Sciatic nerve (tissue), 2 donors: ENCODE measurements at places on chromosomes 1 and 21. TPM values are rescaled to one million over a fixed set of nuclear protein-coding genes. Genes with fewer than 3 reads are reported as not detected.

DNA sequence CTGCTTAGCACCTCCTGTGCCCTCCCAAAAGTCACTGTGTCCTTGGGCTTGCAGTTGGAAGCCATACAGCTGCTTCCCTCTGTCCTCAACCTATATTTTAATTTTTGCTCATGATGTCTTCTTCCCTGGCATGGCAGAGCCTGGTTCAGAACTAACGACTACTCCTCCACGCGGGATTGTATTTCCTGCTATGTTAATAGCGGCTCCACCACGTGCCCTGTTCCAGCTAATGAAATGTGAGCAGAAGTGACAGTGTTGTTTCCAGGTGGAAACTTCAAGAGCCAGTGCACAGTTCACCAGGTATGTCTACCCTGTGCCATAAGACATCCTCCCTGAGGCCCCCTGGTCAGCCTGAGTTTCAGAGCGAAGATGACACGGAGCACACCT, 52.1 kb downstream of the DHRS3 start:
- DNase-seq, result no peak

GRCh38 chr1:28437924-28438699, 67.7 kb upstream of the RCC1 start:
- peak; percentile 80 for DNase-seq

- DNase-seq, result no peak
Measured at GRCh38 chr21:28550057-28550825, 442.4 kb downstream of the LTN1 start.

GRCh38 chr1:193588311-193589082, 402.1 kb upstream of the B3GALT2 start:
- no peak for DNase-seq

GRCh38 chr1:72481420-72481970, 199.2 kb upstream of the NEGR1 start:
- DNase-seq, result no peak

GRCh38 chr1:202807451-202807925, 733 bp downstream of the KDM5B start:
- DNase-seq, result peak; percentile 68

DNA sequence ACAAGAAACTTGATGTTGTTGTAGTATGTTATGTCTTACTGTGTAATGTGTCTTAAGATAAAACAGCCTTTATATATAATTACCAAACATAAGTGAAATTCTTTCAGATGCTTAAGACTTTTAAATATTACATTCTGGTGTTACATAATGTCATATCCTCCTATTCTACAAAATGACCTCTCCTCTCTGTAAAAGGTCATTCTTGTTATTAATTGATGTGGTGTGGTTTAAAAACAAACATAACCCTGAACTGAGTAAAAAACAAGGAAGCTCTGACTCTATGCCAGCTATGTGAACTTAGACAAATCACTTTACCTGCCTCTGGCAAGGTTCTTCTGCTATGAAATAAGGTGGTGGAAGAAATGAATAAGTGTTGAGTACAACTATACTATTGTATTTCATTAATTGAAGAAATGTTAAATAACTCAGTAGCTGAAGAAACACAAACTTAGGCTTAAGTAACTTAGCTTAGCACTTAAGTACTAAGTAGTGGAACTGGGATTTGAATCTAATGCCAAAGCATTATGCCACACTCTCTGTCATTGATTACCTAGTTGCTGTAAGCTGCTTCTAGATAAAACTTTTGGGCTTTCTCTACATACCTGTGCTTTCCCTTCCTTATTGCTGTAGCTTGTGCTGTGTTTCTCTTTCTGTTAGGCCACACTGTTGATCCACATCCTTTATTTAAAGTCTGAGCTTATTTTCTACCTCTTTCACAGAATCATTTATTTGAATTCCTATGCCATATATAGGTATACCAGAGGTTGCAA, 859 bp upstream of the ANGPTL1 start:
- DNase-seq, result no peak

DNA sequence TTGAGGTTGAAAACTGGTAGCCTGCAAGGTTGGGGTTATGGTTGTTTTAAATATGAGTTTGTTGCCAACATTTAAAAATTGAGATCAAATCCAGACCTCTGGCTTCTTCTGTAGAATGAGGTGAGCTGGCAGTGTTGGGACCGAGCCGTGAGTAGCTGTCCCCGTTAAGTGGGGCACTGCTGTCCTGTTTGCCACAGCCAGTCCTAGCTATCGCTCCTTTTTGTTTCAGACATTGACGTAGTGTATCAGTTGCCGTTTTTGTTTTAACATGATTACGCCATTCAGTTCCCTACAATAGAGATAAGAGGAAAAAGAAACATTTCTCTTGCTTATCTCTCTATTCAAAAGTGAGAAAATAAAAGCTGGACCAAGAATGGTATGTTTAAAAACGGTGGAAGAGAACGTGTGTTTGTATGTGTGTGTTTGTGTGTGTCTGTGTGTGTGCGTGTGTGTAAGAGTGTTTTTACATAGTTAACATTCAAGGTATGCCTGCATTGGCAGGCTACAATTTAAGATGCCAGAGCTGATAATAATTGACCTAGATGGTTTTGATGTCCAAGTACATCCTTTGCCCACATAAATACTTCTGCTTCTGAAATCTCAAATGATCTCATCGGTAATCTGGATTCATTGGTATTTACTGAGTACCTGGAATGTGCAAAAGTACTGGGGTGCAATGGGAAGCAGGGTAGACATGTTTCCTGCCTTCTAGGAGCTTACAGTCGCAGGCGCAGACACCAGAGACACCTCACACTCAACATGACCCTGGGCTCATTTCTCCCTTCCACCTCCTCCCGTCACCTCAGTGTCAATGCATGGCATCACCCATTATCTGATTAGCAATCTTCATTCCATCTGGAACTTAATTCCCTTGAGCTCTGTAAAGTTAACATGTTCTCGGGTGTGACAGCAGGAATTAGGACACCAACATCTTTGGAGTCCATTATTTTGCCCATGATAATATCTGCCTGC, 65.8 kb downstream of the HUNK start:
- no peak for DNase-seq

DNA sequence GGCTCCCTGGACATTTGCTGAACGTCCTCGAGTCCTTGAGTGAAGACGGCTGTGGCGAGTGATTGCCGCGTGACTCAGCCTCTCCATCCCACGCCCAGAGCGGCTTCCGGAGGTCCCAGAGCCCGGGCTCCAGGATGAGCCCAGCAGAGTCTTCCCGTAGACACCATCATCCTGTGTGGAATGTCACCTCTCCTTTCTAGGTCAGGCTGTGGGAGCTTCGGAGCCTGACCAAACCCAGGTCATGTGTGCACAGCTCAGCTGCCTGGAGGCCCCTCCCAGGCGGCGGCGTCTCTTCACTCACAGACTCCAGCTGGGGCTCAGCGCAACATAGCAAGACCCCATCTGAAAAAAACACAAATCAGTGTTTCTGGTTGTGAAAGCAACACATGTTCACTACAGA, 38.2 kb downstream of the PRKCZ start:
- no peak for DNase-seq

GRCh38 chr1:168285971-168286927, 5.6 kb downstream of the TBX19 start:
- DNase-seq, result no peak

DNA sequence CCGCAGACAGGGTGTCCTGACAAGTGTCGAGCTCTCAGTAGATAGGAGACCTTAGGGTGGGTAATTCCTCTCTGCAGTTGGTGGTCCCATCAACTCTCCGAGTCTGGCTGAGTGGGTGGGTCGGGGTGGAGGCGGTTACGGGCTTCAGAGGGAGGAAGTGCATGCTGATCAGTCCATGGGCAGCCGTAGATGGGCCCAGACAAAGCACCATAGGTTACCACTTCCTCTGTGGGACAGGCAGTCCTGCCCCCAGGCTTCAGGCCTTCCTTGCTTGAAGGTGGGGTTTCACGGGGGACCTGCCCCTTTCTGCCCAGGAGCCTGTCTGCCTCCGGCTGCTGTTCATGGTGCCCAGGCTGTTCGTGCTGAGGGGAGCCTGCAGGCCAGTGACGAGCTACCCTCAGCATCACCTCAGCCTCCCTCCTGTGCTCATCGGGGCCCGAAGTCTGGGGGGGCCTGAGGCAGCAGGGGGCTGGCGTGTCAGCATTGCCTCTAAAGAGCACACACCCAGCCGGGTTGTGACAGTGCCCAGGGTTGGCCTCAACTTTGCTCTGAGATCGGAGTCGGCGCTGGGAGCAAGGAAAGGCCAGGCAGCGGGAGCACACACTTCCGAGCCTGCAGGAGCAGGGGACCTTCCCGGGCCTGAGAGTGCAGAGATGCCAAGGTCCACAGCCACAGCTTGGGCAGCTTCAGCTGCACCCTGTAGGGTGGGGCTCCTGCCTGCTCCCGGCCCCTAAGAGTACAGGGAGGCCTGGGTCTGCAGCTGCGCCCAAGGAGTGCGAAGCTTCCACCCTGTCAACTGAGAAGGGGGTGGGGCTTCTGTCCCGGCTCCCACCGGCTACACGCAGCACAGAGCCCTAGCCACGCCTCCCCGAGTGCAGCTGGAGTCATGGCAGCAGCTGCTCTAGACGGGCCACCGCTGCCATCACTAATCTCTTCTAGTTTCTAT, 225.4 kb upstream of the NRIP1 start:
- DNase-seq, result peak; percentile 56

- DNase-seq, result no peak
Measured at GRCh38 chr1:193131266-193131860, 9.5 kb downstream of the CDC73 start.

- peak; percentile 83 for DNase-seq
Measured at GRCh38 chr1:3219005-3219790, 150.2 kb downstream of the PRDM16 start.

- DNase-seq, result peak; percentile 87
Measured at GRCh38 chr1:163174524-163175437, 27.9 kb downstream of the RGS5 start.

DNA sequence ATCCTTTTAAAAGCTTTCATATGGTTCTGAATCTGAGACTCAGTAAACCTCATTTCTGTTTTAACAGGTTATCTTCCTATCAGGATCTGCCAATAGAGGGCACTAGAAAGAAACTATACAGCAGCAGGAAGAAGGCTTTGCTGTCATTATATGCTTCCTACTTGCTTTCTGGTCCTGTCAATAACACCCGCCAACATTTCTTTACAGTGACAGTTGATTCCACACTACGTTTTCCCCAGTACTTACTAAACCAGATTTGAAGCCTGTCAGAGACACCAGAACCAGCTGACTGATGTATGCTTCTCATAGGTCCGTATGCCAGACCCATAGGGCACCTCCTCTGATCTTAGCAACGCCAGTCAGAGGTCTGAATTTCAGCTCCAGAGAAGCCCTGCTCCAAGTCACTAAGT, 341.0 kb upstream of the NEGR1 start:
- no peak for DNase-seq

DNA sequence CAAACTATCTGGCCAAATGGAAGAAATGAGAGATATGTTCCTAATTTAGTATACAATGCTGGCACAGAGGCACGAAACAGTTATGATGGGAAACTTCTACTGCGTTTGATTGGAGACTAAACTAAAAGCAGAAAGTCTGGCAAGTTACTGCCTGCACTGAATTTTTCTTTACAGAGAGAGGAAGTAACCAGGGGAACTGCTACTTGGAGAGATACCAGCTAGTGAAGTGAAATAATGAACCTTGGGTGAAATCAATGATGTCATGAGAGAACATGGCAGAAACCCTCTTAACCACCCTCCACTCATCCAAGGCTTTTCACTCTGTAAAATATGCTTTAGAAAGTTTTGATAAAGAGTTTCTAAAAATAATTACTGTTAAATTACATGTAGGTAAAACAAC, 29.3 kb downstream of the NIBAN1 start:
- no peak for DNase-seq

DNA sequence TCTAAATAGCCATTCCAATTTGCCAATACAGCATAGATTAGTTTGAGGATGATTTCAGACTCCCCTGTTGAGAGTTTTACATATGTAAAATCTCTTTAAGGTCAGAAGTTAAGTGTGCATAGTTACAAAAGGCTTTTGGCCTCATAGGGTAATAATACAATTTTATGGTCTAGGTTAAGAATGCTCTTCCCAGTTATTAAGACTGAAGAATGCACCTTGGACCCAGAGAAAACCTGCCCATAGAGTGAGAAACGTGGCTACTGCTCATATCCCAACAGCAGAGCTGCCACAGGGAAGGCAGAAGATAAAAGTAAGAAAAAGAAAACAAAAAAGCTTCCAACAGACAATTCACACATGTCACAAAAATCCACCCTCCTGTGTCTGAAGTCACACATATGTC, 255.9 kb downstream of the LMO4 start:
- no peak for DNase-seq

GRCh38 chr1:218659911-218660677, 315.0 kb downstream of the TGFB2 start:
- DNase-seq, result no peak

- no peak for DNase-seq
Measured at GRCh38 chr1:7252411-7253117, 467.3 kb downstream of the CAMTA1 start.

DNA sequence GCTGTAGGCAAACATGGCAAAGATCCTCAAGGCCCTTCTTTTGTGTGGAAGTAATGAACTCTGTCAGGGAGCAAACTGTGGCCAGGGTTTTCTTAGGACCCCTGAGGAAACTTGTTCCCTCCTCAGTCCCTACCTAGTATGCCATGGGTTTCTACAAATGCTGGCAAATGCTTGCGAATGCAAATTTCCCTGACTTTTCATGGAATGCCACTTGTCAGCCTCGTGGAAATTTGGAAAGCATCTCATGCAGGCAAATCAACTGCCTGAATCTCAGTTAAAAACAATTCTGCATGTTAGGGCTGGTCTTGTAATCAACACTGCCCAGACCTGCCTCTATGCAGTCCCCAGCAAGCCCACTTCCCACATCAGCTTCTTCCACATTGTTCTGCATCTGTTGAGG, 334.9 kb upstream of the AJAP1 start:
- DNase-seq, result no peak

DNA sequence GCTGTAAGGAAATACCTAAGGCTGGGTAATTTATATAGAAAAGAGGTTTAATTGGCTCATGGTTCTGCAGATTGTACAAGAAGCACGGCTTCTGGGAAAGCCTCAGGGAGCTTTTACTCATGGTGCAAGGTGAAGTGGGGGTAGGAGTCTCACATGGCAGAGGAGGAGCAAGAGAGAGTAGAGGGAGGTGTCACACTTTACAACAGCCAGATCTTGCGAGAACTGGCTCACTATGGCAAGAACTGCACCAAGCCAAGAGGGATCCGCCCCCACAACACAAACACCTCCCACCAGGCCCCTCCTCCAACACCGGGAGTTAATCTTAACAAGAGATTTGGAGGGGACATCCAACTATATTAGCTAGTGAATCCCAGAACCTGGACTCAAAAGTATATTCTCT, 135.4 kb upstream of the SOD1 start:
- DNase-seq, result no peak

Gene NR0B2
- not detected for total RNA-seq

Gene NTNG1
- total RNA-seq, result 8.2 TPM

Gene LIPI
- total RNA-seq, result 0.98 TPM

Gene PGLYRP4
- total RNA-seq, result not detected

Gene HPCA
- total RNA-seq, result 0.27 TPM

Gene KIF2C
- 1.2 TPM for total RNA-seq

Gene NBPF19
- total RNA-seq, result 42.5 TPM

Gene TFF2
- not detected for total RNA-seq

Gene KAZN
- total RNA-seq, result 37.2 TPM

Gene EXO1
- 0.58 TPM for total RNA-seq

Gene VWA1
- 175 TPM for total RNA-seq

Gene MED8
- total RNA-seq, result 30.8 TPM

Gene TEDDM1
- total RNA-seq, result not detected
